ENCODE measurements at places on chromosomes 16 and 17.

GRCh38 chr16:84616515-84616914 lies 1.4 kb downstream of the COTL1 start:
- DNase-seq = no peak

DNA sequence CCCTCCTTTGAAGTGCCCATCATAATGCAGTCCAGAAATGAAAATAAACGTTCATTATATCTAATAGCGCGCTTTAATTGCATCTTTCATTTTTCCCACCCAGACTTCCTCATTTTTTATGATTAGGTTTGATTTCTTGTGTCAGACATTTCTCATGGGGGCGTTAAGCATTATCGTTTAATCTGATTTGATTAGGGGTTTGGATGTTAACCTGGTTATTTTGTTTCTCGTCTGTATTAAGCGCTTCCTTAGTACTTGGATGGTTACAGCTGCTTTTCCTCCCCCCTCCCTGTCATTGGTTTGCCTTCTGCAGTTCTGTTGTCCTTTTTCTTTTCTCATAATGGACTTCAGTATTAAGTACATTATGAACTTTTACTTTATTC lies 540 bp downstream of the MFSD11 start:
- DNase-seq = no peak

GRCh38 chr17:19569785-19570543 lies 36.3 kb downstream of the SLC47A1 start:
- DNase-seq = no peak

DNA sequence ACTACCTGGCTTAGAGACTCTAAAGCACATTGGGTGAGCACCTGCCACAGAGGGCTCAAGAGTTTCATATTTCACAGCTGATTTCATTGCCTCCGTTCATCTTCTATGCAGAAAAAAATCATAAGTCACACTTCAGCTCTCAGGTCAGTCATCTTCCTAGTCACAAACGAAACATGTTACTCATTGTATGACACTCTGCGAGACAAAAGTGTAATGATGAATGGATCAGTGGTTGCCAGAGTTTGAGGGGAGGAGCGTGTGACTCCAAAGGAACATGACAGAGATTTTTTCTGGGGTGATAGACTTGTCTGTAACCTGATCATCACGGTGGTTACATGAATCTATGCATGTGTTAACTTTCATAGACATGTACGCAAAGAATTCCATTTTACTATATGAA lies 195.2 kb upstream of the CNTNAP4 start:
- DNase-seq = no peak

DNA sequence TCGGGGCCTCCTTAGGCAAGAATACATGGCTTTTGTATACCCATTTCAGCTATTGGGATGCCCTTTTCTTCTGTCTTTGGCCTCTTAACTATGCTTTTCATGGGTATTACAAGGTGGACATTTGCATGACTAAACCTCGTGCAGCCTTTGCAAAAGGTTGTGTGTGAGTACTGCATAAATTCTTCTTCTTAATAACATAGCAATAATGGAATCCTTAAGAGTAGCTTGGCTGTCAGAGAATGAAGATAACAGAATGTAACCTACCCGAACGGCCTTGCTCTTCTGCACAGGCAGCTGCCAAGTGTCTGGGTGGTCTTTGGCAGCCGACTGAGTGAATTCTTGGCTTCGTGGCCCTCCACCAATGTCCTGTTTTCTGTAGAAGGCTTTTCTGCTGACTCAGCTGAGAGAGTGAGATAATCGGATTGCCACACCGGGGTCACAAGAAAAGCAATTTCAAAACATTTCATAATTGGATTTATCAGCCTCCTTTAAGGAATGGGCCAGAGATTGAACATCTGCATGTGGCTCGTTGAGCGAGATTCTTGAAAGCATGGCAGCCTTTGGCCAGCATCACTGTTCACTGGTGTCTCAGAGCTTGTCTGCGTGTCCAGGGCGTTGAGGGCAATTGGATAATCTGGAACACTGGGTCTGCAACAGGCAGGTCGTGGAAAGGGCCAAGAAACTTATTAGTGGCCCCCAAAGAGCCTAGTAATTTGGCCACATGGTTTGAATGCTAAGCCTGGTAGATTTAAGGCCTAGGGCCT lies 13.4 kb downstream of the IRF8 start:
- DNase-seq = no peak

GRCh38 chr17:28357901-28358197 lies 522 bp upstream of the POLDIP2 start:
- DNase-seq = no peak
